Stimulated activated CD8-positive, alpha-beta memory T cell treated with anti-CD3 and anti-CD28 coated beads, Interleukin-4, amount 100 ng/mL, for 1 hour (primary cell): ENCODE measurements at places on chromosomes 13 and 19.

GRCh38 chr19:39483141-39483540 lies 2.5 kb downstream of the TIMM50 start:
- no peak for DNase-seq

DNA sequence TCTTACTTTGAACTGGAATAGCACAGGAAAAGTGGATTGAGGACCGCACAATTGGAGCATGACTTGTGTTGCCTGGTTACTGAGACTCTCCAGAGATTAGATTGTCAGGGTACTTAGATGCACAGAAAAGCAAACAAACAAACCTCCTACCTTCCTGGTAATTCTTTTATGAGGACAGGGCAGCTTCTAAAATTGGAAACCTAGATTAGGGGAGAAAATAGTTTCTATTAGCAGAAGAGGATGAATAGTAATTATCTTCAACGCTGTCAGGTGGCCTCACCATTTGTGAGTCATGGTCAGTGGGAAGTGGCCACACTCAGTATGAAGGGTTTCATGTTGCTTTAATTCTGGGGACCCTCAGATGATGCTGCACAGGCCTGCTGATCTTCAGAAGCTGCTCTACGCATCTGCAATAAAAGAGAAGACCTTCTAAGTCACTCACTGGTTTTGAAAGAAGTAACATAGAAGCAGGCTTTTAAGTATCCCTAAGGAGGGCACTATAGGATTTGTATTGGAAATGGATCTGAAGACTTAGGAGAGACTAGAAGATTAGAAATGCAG lies 106.8 kb downstream of the LACC1 start:
- no peak for DNase-seq

GRCh38 chr19:18557411-18558201 lies at the start of gene KXD1:
KXD1 (plus strand) TSS chr19:18557870; CDS start chr19:18562057, 4,187 bp downstream.
- DNase-seq, result peak; percentile 96

DNA sequence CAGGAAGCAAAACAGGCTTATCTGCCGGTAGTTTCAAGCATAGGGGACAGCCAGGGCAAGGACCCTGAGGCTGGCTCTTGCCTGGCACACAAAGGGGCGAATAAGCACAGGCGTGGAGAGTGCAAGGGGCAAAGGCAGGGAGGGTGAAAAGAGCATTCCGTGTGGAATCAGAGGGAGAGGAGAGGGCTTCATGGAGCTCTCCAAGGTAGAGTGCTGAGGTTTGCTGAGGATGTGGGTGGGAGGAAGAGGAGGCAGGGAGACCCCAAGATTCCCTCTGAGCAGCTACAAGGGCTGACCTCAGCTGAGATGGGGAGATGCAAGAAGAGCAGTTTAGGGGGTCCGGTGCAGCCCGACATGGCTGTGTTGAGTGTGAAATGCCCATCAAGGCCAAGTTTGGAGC lies 36.5 kb upstream of the ZNRF4 start:
- no peak for DNase-seq

DNA sequence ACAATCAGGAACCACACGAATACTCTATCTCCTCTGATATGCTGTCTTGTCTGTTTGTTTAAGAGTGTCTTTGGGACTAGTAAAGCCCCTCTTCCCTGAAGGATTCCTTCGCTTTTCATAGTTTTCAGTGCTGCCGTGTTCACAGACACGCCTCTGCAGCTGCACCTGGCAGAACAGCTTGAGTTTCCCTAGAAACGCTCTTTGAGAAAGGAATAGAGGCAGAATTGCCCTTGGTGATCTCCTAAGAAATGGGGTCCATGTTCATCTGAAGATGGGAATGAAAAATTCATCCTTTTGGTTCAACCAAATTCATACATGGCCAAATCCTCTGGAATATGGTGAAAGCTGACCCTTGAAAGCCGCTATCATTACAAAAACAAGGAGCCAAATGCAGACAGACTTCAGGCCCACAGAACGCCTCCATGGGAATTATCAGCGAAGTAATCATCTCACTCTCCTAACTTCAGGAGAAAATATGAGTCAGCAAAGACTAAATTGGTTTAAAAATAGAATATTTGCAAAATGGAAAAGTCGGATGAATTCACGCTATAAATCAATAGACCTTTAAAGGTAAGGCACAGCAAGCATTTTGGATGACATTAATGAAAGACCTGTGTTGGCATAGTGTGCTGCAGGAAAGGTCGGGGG lies 5.5 kb downstream of the SACS start:
- DNase-seq, result no peak

DNA sequence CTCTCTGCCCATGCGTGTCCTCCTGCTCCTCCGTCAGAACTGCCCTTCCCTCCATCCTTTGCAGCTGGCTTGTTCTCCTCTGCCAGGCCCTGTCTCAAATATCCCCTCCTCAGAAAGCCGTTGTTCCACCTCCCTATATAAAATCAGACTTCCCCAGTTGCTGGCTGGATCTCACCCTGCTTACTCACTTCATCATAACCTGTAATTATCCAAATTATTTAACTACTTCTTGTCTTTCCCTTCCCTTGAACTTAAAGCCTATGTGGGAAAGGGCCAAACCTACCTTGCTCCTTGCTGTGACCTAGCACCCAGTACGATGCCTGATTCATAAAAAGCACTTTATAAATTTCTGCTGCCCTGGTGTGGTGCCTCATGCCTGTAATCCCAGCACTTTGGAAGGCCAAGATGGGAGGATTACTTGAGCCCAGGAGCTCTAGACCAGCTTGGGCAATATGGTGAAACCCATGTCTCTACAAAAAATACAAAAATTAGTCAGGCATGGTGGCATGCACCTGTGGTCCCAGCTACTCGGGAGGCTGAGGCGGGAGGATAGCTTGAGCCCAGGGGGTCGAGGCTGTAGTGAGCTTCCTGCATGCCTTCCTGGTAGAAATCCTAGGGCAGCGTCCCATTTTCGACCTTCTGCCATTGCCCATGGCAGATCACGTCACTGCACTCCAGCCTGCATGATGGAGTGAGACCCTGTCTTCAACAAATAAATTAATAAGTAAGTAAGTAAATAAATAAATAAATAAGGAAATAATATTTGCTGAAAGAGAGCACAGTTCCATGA lies 39.5 kb upstream of the ZNF536 start:
- DNase-seq, result no peak

DNA sequence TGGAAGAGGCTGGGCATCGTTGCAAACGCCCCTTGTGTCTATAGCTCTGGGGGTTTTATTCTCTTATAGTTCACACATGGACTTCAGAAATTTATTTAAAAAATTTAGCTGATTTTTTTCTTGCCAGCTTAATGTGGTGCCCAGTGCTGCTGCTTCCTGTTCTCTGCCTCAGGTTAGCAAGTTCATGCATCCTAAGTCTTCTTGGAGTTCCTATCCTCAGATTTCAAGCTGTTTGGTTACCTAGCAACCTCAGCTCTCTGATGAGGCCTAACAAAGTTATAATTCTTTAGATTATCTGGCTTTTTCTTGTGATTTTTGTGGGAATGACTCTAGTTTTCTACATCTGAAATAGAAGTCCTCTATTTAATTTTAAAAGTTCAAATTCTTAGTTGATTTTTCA lies 250.9 kb downstream of the MAB21L1 start:
- no peak for DNase-seq

- DNase-seq, result no peak
Observed at GRCh38 chr19:2282062-2282861, at the start of gene PEAK3. PEAK3 (minus strand) TSS chr19:2282175; CDS start chr19:2280931, 1,244 bp downstream.

DNA sequence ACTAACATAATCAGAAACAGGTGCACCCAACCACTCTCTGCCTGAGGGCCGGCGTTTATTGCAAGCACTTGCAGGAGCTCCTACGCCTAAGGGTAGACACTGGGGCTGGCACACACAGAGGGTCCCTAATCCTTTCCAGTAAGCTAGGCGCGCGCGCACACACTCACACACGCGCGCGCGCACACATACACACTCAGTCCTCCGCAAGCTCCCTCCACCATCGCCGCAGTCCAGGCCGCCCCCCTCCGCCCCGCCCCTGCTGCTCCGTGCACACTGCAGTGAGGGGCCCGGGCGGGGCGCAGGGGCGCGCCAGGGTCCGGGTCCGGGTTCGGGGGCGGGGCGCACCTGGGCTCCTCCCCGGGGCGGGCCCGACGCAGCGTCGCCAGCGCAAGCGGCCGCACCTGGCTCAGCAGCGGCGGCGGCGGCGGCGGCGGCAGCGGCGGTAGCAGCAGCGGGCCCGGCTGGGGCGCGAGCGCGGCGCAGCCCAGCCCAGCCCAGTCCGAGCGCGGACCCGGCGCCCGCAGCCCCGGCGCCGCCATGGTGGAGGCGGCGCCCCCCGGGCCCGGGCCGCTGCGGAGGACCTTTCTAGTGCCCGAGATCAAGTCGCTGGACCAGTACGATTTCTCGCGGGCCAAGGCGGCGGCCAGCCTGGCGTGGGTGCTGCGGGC lies at the start of gene CAMSAP3:
TSS of gene CAMSAP3 (plus strand) at position 398 of the 668 bp plus-strand sequence. CDS start at position 538, 140 bp downstream.
- DNase-seq, result no peak

DNA sequence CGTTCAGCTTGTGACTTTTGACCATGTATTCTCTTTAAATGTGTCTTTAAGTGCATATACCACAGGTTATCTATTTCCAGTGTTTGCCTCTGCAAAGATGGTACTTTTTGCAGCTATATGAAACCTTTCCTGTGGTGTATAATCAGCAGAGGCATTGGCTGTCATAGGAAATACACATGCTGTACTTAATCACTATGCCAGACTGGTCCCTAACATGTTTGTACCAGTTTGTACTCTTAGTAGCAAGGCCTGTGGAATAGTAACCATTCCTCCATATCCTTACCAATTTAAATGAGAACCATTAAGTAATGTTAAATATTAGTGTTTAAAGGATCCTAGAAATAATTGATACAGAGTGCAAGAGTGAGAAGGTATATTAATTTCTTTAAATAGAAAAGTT lies 69.8 kb downstream of the CDK8 start:
- no peak for DNase-seq

GRCh38 chr13:35957241-35957731 lies 173.9 kb downstream of the DCLK1 start:
- no peak for DNase-seq

DNA sequence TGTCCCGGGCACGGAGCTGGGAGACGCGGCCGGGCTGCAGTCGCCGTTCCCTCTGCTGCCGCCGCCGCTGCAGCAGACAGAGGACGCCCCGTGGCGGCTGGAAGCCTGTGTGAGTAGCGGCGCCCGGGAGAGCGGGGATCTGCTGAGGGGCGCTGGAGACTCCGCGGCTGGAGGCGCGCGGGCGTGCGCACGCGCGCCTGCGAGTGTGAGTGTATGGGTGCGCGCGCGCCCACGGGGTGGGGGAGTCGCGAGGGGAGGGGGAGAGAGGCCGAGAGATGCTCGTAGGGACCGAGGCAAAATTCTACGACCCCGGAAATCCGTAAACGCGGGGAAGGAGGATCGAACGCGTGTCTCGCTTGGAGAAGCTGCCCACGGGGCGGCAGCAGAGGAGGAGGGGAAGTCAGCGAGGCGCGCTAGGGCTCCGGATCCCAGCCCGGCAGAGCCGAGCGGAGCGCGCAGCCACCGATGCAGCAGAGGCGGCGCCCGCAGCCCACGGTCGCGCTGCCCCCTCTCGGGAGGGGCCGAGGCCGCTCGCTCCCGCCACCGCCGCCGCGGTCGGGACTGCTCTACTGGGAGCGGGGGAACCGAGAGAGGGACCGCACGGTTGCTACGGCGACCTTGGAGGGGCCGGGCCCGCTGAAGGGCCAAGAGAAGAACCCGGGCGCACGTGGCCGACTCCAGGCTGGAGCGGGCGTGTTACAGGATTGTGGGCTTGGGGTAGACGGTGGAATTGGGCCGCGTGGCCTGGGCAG lies at the start of gene ENOX1:
TSS of gene ENOX1 (minus strand) at position 207 of the 752 bp plus-strand sequence.
- DNase-seq, result no peak

GRCh38 chr19:9881720-9882119 lies 46.6 kb downstream of the PIN1 start:
- no peak for DNase-seq

DNA sequence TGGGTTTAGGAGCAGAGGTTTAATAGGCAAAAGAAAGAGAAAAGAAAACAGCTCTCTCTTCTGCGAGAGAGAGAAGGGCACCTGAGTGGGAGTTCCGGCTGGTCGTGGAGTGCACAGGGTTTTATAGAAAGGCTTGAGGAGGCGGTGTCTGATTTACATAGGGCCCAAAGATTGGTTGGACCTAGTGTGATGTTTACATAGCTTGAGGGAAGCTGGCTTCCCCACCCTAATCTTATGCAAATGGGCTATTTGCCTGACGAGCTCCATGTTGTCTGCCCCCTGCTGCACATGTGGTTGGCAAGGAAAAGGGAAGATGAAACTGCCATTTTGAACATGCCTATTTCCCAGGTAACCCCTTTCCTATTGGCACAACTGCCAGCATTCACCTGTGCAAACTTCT lies 21.5 kb upstream of the MEDAG start:
- DNase-seq, result no peak

DNA sequence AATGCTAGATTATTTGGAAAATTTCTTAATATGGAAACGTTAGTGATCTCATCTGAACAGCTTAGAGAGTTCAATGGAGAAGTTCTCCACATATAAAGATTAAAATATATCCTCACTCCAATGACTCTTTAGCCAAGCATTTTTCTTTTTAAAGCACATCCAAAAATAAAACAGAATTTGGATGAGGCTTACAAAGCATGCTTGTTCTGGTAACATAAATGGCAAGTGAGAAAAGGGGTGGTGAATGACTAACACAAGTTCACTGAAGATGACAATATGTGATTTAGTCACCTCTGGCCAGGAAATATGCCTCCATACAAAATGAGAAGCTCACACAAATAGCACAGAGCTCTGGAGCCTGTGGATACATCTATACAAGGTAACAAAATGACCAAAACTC lies 253.0 kb downstream of the PCDH20 start:
- DNase-seq, result no peak
